ENCODE measurements at places on chromosomes 6 and 20.
A peak's percentile ranks its signal among the peaks of the same experiment; 100 is the strongest.

- DNase-seq = no peak
Observed at GRCh38 chr6:145031962-145032361, 703.4 kb downstream of the EPM2A start.

DNA sequence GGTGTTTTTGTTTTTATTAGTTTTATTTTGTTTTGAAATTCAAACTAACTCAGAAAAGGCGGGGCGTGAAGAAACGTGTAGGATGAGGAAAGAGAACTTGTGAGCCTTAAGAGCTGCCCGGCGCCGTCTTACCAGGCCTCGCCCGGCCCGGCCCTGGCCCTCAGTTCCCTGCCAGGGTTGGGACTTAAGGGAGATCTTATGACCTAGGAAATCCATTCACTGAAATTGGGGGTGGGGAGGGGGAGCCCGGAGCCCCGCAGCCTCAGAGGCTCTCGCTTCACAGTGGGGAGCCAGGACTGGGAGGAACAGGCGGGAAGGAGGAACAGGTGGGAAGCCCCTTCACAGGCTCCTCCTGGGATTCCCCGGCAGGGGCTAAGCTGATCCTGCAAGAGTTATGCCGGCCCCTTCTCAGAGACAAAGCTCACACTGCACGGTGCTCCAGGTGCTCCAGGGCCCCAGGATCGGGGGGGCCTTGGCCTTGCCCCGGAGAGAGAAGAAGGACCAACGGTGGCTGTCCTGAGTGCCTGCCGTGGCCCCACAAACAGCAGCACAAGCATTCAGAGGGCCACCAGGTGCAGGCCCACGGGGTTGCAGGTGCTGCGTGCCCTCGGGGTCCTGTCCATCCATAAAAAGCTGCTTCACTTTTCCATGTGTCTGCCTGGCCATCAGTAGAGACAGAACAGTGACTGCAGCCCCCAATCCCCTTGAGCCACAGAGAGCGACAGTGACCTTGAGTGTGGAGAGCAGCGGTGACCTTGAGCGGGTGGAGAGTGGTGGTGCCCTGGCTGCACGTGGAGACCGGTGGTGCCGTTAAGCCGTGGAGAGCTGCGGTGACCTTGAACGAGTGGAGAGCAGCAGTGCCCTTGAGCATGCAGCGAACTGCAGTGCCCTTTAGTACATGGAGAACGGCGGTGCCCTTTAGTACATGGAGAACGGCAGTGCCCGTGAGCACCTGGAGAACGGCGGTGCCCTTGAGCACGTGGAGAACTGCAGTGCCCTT, 152.7 kb downstream of the DLL1 start:
- no peak for DNase-seq

DNA sequence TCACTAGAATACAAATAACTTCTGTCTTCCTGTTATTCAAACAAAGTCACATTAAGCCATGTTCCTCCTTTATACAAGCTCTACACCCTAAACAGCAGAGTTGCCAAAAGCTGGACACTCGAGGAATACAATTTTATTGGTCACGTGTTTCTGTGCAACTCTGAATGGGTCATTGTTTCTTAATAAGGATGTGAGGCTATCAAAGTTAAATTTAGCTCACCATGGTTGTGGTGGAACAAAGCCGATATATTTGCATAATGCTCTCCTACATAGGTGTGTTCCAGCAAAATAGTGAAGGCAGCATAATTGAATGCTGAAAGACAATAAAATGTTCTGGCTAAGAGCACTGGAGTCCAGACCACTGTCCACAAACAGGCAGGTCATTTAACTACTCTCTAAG, 36.9 kb upstream of the CD2AP start:
- DNase-seq = no peak

DNA sequence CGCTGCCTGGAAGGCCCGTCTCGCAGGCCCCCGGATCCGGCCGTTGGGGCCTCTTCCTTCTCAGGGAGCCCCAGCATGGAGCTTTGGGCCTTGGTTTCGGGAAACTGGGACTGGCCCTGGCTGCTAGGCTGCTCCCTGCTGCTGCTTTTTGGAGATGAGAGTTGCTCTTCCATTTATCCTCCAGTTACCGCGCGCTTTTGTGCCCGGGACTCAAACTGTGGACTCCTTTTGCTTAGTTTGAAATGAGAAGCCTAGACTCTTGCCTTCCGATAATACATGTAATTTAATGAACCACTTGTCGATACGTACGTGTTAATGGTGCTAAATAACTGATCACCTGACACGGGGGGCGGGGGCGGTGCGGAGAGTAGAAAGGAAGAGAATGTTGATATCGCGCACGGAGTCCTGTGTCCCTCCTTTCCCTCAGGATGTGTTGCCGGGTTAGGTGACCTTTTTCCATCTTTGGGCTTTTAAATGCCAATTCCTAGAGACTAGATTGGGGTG, 968 bp downstream of the PHF3 start:
- peak; percentile 69 for DNase-seq

GRCh38 chr6:72559067-72559466, 62.8 kb upstream of the KCNQ5 start:
- DNase-seq = no peak

DNA sequence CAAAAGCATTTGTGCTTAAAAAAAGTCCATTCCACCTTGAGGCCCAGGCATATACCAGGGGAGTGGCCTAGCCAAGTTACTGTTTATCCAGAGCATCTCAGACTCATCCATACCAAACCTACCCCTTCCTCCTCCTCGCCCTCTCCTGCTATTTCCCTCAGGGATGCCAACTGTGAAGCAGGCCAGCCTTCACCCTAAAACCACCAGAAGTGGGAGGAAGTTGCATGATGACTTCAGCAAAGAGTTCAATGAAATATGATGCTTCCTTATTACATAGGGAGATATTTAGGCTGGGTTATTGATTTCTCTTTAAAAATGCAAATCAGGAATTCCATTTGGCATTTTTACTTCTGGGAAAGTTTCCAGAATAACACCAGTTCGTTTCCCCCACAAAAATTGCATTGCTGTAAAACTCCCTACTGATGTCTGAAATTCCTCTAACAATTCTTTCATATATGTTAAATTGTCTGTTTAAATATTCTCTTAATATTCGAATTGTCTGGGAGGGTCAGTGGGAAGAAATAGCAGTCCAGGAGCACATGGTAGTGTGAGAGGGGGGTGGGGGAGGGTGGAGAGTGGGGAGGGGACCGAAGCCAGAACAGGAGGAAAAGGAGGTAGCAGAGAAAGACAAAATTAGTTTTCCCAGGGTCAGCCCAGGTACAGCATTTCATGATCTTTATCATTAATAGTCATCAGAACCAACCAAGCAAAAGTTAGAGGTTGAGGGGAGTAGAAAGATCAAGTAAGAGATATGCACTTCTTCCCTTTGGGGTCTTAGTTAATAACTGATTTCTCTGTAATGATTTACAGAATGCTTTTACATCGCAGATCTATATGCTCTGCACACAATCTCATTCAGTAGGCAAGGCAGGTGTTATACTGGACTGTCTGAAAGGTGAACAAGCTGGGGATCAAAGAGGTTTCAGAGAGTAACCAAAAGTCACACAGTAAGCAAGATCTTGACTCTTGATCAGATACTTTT, 1.7 kb upstream of the TCP11 start:
- no peak for DNase-seq

GRCh38 chr6:154001494-154002285, 37.4 kb upstream of the OPRM1 start:
- DNase-seq = no peak

- no peak for DNase-seq
Observed at GRCh38 chr6:87671555-87672029, 30.4 kb downstream of the AKIRIN2 start.
